Left ventricle myocardium superior (tissue), 1 donor: ENCODE measurements at places on chromosomes 2 and 18. TPM values are rescaled to one million over a fixed set of nuclear protein-coding genes. Genes with fewer than 3 reads are reported as not detected.

GRCh38 chr2:229601936-229602335, 112.4 kb downstream of the DNER start:
- DNase-seq = no peak

DNA sequence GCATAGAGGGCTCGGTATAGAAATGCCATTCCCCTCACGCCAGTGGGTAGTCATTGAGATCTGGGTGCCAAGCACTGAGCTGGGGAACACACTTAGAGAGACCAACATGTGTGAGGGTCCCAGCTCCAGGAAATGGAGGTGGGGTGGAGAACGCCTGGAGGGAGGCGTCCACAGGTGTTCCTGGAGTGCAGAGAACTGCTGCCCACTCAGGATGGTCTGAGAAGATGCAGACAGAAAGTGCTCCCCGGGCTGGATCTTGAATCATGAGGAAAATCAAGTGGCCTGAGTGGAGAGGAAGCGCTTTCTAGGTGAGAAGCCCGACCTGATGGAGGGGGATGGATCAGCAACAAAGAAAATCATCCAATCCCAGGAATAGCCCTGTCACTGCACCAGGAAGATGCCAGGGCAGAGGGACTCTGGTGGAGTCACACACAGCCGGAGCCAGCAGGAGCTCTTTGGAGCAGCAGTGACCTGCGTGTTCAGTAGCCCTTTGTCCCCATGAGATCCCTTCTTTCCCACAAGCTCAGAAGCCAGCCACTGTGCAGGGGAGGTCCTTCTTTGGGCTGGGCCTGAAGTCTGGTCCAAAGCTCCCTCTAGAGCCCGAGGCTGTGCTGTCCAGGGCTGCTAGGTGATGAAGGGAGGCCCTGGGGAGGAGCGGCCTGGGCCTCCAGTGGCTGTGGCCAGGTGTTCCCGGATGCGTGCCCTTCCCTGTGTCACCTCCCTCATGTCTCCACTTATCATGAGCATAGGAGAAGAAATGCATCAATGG, 112.3 kb downstream of the RNF144A start:
- DNase-seq = no peak

- peak; percentile 14 for DNase-seq
These were observed 111.6 kb downstream of the SMAD7 start for GRCh38 chr18:48838921-48839818.

- DNase-seq = no peak
These were observed 26.8 kb upstream of the DCC start for GRCh38 chr18:52313213-52313612.

GRCh38 chr2:164458792-164459191, 162.5 kb downstream of the GRB14 start:
- DNase-seq = no peak

GRCh38 chr18:67354091-67354490, 162.4 kb downstream of the DSEL start:
- DNase-seq = no peak

GRCh38 chr2:35933031-35933430, 422.5 kb upstream of the CRIM1 start:
- DNase-seq = no peak

DNA sequence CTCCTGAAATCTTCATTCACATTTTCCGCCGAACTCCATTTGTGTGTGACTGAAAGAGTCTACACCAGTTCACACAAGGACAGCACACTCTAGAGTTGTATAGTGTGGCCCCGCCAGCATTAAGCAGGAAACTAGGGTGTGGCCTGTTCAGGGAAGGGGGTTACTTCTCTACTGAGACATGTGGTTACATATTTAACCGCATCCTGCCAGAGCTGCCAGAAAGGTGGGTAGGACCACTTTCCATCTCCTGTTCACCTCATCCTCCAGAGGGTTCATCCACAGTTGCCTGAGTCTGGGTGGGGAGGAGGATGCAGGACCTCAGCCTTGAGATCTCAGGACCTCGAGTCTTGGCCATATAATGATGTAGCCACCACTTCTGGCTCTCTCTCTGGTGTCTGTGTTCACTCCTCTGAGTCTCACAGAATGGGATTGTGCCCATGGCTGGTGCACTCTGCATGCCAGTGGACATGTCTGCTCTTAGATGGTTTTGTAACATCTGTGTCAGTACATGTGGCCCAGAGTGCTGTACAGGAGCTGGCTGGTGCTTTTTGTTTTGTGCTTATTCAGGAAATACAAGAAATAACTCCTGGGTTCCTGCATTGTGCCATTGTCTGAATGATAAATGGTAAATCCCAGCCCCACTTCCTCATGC, 7.7 kb upstream of the SP140L start:
- DNase-seq = no peak

DNA sequence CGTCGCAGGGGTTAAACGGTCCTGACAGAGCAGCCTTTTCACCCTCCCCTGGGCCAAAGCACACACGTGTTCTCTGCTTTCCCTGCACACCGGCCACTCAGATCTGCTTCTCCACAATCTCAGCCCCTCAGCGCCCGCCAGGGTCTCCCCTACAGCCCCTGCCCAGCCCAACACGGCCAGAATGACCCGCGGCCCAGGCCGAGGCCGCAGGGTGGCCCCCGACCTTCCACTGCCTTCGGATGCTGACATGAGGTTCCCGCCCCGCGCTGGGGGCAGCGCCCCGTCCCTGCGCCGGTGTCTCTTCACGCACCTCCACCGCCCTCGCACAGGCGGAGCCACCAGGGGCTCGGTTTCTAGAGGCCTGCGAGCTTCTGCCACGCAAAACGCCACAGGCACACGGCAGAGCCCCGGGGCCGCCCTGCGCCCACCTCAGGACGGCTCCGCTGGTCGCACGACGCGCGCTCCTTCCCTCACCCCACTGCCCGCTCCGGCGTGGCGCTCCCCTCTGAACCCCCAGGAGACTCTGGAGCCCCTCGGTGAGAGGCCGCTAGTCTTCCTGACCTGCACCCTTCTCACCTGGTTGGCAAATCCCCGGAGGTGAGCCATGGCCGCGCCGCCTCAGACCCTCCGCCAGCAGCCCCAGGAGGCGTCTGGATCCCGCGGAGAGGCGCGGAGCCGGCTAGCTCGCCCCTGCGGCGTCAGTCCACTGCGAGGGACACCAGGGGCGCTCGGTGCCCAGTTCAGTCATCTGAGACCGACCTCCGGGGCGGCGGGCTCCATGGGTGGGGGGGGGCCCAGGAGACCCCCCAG, 749 bp downstream of the STK25 start:
- no peak for DNase-seq

DNA sequence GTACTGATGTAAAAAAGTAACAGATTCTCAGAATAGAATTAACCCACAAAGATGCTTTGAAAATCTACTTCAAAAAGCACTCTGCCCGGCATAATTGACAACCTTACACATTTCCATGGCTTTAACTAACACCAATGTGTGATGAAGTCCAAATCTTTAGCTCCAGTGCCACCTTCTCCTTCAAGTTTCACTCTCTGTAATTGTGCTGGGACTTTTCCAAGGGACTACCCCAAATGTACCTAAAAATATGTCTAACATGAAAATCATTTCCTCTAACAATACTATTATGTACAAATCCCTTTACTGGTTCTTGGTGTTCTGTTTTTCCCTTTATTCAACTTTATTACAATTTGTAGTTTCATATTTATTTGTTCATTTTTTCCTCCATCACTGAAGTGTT, 20.6 kb upstream of the UBE2E3 start:
- DNase-seq = no peak

GRCh38 chr18:3451989-3452749, 2.2 kb downstream of the TGIF1 start:
- DNase-seq = peak; percentile 72

GRCh38 chr2:56510610-56511009, 326.8 kb downstream of the CCDC85A start:
- no peak for DNase-seq

- no peak for DNase-seq
These were observed 70.1 kb downstream of the EPG5 start for GRCh38 chr18:45896991-45897390.

DNA sequence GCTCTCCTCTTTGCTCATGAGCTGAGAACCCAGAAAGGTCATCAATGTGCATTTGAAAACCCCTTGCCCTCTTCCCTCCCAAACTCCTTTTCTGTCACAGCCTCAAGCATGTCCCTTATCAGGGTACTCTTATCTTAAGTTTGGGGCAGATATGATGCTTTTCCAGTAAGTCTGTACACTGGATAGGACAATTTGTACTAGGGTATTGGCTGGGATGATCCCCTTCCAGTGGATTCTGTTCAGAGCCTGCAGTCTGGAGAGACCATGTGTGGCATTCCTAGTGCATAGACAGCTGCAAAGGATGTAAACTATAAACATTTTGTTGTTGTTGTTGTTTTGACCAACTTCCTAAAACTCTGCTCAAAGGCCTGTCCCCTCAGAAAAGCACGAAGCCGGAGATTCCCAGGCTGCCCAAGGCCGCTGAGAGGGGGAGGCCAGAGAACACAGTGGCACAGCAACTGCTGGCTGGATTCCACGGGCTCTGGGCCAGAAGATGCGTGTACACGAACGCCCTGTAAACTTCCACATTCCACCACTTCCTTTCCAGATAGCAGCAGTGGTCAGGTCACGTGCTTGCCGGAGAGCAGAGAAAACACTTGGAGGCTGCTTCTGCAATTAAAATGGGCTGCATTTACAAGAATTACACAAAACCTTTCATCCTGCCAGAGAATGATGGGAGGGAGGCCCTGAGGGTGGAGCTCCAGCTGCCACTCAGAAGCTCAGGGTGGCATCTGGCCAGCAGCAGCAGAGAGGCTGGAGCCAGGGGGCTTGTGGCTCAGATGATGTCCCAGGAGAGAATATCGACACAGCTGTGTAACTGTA, 42.1 kb downstream of the BMP10 start:
- DNase-seq = peak; percentile 96

DNA sequence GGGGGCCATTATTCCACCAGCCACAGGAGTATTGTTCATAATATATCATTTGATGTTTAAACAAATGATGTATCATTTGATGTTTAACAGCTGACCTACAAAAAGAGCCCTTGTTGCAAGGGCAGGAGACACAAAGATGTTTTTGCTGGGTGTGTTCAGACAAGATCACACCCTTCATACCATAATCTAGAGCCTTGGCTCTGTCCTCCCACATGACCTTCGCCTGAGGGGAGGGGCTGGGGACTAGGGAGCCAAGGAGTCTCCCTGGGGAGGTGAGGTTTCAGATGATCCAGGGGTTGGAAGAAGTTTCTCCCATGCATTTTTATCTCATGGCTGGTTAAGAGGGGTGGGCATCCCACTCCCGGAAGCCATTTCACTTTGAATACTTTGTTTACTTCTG, 33.5 kb downstream of the CDC42EP3 start:
- no peak for DNase-seq

- DNase-seq = no peak
These were observed 497.2 kb upstream of the NETO1 start for GRCh38 chr18:73365018-73365417.

DNA sequence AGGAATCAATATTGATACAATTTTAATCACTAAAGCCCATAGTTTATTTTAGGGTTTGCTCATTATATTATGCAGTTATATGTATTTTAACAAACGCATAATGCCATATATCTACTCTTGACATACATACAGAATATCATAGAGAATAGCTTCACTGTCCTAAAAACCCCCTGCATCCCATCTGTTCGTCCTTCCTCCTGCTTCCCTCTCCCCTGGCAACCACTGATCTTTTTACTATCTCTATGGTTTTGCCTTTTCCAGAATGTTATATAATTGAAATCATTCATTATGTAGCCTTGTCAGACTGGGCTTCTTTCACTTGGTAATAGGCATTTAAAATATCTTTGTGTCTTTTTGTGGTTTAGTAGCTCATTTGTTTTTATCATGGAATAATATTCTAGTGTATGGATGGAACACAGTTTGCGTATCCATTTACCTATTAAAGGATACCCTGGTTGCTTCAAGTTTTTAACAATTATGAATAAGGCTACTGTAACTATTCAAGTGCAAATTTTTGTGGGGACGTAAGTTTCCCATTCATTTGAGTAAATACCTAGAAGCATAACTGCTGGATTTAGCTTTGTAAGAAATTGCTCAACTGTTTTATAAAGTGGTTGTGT, 801.6 kb upstream of the GCFC2 start:
- no peak for DNase-seq

- DNase-seq = no peak
These were observed 22.2 kb upstream of the GPR75 start for GRCh38 chr2:53881986-53882385.

- DNase-seq = no peak
These were observed 162.0 kb downstream of the CAPN13 start for GRCh38 chr2:30645081-30645744.

- DNase-seq = no peak
These were observed 36.4 kb downstream of the COL5A2 start for GRCh38 chr2:189142893-189143759.

DNA sequence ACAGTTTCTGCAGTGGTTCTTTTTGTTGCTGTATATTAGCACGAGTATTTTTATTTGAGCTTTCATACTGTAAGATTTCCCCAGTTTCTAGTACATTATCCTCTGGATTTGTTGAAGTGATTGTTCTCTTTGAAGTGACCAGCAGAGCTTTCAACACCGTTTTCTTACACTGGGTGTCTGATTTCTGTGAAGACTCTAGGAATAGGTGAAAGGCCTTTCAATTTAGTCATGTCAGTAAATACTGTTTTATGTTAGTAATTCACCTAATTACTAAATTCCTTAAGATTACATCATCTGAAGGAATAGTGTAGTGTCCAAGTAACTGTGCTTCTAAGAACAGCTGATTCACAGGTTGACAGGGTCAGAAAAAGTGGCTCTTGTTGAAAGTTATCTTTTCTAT, 2.3 kb downstream of the PPM1B start:
- no peak for DNase-seq

DNA sequence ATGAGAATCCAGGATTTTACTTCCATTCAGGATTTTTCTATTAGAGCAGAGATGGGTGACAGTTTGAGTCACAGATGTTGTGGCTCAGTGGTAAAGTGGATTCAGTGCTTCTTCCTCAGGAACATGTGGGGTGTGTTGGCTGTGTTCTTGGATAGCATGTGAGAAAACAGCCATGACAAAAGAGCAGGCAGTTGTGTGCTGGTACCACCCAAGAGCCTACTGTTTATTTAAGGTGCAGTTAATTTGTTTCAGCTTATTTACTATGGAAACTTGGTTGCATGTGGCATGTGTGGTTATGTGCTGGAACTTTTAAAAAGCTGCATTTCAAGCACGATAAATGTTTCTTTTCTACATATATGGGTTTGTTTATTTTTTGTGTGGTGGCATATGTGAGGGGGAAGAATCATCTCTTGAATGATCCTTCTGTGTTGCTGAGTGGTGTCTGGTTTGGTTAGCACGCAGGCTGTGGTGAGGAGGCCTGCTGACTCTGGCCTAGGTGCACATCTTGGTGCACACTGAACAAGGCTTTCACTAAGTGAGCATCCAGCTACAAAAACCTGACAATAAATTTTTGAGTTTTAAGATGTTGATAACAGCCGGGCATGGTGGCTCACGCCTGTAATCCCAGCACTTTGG, 67.3 kb downstream of the SPTBN1 start:
- DNase-seq = no peak

The ECEL1 gene
- total RNA-seq = 0.37 TPM

The CYBRD1 gene
- total RNA-seq = 55.0 TPM

The CCDC85A gene
- total RNA-seq = 5.5 TPM

The PDE11A gene
- 4.4 TPM for total RNA-seq

The MAT2A gene
- total RNA-seq = 130 TPM

The SCLY gene
- 14.7 TPM for total RNA-seq

The NYAP2 gene
- total RNA-seq = not detected

The IDH1 gene
- 50.8 TPM for total RNA-seq
